ENCODE measurements at places on chromosomes 1 and 21.
A peak's percentile ranks its signal among the peaks of the same experiment; 100 is the strongest.

DNA sequence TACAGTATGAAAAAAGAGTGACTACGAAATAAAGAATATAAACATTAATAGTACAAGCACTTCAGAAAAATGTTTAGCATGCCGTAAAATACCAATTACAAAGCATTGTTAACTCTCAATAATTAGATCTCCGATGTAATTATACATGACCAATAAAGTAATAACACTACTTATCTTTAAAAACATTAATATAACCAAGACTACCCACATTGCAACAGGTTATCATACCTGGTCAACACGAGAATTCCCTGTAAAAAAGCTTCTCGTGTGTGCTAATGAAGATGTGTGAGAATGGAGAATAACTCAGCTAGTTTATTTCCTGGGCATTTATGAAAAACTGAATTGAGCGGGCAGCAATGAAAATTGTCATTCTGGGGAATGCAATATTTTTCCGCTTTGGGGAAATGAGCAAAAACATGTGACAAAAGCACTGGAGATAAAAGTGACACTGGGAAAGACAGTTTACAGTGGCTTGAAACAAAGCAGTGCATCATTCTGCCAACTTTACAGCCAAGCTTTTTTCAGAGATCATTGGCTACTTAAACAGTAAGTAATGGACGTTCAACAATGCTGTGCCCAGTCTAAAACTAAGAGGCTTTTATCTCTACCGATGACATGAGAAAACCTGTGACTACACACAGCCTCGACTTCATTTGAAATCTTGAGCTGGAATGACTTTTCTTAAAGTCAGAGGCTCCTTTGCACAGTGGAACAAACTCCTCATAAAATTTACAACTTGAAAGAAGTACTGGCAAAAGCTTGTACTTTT, 34.7 kb downstream of the ITPKB start:
- no peak for DNase-seq

DNA sequence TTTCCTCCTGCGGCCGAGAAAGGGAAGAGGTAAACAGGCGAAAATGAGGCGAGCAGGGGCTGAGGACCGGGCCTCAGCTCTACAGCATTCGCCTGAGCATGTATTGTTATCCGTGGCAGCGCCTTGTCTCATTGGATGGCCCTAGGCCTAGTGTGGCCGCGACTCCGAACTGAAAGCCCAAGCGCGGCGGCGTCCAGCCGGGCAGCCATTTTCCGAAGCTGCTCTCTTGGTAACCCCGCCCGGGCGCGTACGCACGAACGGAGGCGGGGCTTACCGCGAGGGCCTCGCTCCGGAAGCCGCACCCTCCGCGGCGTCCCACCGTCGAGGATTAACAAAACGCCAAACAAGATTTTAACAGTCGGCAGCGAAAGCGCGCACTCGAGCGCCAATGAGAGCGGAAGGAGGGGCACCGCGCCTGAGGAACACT, 797 bp upstream of the USP1 start:
- DNase-seq: no peak

DNA sequence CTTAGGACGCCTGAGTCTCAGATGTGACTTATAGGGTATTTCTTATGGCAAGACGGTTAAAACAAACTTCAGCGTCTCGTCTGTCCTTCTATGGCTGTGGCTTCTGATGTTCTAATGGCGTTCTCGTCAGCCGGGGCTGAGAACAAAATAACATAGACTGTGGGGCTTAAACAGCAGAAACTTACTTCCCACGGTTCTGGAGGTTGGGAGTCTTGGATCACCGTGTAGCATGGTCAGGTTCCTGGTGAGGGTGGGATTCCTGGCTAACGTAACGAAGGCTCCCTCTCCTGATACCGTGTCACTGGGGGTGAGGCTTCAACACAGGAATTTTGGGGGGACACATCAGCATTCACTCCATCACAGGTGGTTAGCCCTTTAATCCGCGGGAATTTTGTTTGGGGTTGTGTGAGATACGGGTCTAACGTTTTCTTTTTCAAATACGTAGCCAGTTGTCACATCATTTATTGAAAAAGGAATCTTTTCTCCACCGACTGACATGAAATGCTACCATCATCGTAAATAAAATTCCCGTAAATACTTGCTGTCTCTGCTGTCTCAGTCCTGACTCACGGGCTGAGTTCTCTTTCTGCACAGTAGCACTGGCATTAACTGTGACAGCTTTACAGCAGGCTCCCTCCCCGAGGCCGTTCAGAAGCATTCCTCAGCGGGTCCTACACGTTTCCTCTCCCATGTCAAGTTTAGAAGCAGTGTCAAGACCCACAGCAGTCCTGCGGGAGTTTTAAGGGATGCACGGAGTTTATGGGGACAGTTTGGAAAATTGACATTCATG, 8.1 kb upstream of the POFUT2 start:
- DNase-seq: no peak

DNA sequence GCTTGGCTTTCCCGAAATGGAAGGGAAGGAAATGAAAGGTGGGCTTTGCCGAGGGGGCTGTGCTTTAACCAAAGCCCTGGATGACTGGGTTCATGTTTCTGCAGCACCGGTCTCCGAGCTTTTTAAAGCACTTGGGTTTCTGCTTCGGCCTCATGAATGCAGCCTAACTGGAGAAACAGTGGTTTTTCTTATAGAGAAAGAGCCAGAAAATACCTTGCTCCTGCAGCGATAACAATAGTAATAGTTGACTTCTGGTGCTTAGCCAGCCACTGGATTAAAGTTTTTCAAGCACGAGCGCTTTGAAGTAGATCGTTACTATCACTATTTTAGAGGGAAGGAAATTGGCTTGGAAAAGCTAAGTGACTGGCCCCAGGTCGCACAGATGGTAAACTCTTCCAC, 500 bp upstream of the DOCK7 start:
- DNase-seq: peak; percentile 26

GRCh38 chr1:9815150-9815549, 8.6 kb downstream of the CLSTN1 start:
- no peak for DNase-seq

DNA sequence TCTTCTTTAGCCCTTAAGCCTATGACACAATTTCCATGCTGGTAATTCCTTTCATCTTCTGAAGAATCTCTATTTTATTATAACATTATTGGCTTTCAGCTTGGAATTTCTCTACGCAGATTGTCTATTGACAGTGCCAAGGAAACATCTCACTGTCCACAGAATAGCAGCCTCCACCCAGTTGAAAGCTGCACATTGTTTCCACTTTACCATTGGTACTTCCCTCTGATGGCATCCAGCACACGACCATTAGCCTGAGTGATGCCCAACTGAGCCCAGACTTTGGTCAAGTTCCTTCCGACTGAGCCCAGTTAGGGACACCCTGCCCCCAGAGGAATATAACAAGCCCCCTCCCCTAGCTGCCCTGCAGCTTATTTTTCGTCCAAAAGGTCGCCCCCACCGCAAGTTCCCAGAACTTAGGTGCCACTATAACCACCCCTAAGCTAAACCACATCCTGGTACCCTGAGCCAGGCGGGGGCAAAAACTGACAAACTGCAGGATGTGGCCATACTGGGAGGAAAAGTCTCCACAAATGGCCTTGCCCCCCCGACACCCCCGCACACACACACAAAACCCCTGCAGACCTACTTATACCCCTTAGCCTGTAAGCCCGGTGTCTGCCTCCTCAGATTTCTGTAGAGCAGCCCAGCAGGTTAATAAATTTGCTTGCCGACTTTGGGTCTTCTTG, 13.2 kb downstream of the GBP5 start:
- DNase-seq: no peak

DNA sequence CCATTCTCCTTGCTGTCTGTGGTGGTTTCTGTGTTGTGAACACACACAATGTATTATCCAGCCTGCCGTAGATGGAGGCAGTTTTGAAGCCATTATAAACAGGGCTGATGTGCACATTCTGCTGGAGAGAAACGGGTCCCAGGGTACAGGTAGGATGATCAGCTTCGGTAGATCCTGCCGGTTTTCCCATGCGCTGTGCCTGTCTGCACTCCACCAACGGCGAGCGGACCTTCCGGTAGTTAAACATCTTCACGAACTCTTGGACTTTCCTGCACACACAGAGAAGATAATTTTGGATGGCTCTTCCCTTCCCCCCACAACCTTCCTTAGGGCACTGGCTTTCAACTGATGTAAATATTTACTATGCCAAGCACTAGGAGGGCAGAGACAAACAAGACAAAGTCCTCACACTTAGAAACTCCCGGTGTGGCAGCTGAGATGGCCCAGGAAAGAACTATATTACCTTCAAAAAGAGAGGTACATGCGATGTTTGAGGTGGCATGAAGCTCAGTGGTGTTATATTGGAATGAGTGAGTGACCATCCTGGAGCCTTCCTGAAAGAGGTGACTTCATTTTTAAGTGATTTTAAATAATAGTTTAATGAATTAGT, 41.7 kb downstream of the ALPL start:
- no peak for DNase-seq

DNA sequence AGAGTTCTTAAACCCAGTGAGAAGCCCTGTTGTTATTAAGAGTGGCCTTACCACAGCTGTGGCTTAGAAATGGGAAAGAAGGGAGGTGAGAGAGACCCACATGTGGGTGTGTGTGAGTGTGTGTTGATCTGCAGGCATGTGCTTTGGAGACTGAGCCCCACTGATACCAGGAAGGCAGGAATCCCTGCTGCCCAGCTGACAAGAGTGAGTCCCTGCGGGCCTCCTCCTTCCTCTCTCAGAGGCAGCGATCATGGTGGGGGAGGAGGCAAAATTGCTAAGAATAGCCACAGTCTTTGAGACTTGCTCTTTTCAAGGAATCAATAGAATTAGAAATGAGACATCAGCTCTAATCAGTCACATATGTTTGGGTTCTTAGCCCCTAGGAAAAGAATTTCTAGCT, 87.0 kb upstream of the WARS2 start:
- no peak for DNase-seq

DNA sequence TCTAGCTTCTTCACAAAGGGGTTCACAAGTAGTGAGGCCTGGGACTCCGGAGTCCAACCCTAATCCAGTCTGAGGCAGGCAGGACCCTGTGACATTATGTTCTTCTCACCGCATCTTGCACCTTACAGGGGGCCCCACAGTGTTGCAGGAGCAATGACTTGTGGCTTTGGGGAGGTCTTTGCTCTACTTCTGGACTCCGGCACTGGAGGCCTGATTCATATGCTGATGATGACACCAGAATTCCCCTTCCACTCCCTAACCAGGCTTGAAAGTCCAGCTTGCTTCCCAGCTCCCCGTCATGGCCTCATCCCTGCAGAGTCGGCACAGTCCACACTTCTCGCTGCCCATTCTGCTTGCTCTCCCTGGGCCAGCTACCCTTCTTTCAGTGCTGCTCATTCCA, 96.3 kb upstream of the SLC44A3 start:
- DNase-seq: no peak
